RPMI8226 (cell line): ENCODE measurements at places on chromosomes 5 and 9.

GRCh38 chr9:106707291-106707690 is 155.7 kb upstream of the ZNF462 start:
- no peak for DNase-seq

GRCh38 chr9:97845130-97845529 is 7.9 kb upstream of the FOXE1 start:
- no peak for DNase-seq

GRCh38 chr5:114055318-114056184 is 306.3 kb upstream of the KCNN2 start:
- no peak for DNase-seq

GRCh38 chr9:128275198-128276007 is at the start of gene GOLGA2:
GOLGA2 (minus strand) TSS chr9:128276007; CDS start chr9:128275976, 31 bp downstream.
- no peak for DNase-seq
